ENCODE measurements at places on chromosomes 5 and 9.

DNA sequence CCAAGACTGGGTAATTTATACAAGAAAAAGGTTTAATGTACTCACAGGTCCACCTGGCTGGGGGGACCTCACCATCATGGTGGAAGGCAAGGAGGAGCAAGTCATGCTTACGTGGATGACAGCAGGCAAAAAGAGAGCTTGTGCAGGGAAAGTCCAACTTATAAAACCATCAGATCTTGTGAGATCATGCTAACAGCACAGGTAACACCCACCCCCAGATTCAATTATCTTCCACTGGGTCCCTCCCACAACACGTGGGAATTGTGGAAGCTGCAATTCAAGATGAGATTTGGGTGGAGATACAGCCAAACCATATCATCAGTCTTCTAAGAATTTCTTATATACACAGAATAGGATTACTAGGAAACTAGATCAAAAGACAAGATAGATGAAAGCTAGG lies 555.6 kb downstream of the PRR16 start:
- no peak for DNase-seq

DNA sequence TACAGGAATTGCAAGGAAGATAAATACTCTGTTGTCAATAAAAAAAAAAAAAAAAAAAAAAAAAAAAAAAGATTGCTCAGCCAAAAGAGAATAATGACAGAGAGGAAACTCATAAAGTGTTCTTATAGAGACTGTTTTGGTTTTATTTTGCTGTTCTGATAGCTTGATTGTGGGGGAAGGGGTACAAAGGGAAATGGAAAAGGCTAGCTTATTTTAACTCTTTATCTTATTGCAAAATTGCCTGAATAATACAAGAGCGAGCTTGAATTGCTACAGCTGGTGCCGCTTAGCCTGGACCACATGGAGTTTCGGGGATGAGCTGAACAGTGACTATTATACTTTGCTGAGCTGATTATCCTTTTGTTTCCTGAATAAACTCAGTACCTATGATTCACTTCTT lies 31.0 kb upstream of the SHISAL2B start:
- no peak for DNase-seq

DNA sequence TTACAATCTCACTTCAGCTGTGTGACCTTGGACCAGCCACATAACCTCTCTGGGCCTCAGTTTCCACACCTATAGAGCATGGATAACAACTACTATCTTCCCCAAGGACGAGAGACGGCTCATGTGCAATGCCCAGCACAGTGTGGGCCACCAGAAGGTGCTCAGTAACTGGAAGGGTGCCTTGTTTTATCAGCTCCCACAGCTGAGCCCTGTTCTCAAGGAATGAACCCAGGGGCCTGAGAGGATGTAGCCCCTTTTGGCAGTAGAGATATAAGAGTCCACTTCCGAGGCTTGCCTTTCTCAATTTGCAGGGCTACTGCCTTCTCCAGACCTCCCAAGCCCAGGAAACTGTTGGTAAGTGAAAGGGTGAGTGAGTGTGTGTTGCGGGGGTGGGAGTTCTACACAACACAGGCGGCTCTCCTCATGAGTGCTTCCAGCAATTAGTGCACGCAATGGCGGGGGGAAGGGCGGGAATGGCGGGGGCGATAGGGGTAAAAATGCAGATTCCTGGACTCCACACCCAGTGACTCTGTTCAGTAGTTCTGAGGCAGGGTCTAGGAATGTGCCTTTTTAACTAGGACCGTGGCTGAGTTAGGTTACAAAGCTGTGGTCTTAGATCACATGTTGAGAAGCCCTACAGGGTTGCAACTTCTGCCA lies 185.1 kb downstream of the FSTL4 start:
- no peak for DNase-seq

DNA sequence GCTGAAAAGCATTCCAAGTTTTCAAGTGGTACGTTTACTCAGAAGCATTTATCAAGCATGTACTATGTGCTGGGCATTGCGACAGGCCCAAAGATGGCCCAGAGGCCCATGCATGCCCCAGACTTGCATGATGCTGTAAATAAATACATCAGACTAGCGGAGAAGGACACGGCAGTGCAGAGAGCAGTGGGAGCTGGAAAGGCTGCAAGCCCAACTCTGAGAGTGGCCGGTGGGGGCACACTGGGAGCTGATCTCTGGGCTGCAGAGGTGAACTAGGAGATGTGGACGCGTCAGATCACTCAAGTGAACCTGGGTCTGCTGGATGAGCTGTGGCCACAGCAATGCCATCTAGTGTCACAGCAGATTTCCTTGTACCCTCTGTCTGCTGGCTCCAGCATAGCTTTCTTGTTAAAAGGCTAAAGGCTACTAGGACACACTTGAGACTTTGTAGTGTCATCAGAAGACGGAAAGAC lies 246.9 kb downstream of the FANCC start:
- no peak for DNase-seq

DNA sequence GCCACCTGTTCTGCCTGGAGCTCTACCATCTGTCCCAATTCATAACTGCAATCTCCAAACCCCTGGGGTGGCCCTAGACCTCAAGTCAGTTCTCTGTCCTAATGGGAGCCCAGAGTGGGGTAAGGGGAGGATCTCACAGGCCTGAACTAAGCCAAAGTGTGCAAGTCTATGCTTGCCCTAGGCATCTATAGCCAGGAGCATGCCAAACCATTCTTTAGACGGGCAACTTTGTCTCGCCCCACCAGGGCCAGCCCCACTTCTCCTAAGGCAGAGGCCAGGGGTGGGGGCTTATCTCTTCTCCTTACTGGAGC lies 3.3 kb downstream of the ACSL6 start:
- DNase-seq: no peak

DNA sequence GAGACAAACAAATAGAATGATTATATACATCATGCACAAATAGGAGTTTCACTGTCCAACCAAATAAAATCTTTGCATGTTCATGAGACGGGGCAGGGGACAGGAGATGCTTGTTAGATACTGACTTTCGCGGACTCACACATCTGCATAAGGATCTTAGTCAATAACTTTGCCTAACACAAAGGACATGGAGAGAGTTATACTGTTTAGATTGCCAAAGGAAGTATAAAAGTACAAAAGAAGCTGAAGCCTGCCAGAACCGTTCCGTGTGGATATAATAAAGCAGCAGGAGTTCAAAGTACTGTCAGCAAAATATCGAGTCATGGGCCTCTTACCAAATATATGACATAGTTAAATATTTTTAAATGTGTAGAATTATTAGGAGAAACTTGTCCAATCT lies 1148.4 kb downstream of the EFNA5 start:
- no peak for DNase-seq

GRCh38 chr5:57785946-57786345 lies 303.3 kb upstream of the ACTBL2 start:
- DNase-seq: no peak

DNA sequence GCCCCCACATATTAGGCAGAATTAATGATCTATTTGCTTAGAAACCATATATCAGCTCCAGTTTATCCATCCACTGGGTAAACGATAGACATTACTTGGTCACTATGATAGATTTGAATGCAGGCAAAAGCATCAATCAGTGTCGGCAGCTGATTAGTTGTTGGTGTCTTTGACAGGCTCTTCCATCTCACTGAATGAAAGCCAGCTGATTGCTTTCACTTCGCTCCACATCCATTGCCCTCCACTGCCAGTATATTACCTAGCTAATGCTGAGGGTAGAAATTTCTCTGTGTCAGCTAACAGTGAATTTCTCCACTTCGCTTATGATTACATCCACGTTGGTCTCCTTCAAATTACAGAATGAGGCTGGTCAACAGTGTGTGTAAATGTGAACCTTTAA lies 821.3 kb upstream of the TYRP1 start:
- DNase-seq: no peak

DNA sequence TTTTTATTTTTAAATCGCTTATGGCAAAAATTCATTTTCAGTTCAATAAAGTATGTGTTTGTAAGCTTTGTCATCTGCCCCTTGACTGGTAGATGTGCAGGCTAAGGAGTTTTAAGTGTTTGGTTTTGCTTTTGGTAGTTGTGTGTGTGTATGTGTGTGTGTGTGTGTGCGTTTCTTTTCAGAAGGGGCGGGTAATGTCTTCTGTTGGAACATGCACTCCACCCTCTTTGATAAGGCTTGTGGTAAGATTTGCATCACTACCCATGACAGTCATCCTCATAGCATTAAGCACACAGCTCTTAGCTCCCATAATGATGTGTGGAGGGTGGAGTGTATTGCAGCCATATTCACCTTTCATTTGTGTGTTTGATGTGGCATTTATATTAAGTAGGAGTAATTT lies 92.1 kb upstream of the FSD1L start:
- no peak for DNase-seq

DNA sequence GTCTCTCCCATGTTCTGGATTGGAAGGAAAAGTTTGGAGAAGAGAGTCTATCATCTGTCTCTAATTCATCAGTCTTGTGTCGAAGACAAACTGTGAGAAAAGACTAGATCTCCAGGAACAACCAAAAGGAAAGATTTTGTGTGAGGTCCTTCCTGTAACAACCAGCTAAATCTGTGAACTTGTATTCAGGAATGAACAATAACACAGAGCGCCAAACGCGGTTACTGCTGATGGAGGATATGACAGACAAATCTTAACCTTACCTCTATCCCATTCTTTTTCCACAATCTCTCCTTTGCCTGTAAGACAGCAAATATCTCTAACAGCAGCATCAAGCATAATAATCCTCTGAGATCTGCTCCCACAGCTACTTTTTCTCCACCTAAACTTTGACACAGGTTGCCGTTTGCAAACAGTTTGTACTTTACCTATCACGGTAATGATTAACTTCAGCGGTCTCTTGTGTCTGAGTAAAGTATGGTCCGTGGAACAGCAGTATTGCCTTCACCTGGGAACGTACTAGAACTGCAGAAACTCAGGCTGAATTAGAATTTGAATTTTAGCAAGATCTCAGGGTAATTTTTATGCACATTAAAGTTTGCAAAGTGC lies 387.6 kb downstream of the ELAVL2 start:
- no peak for DNase-seq

DNA sequence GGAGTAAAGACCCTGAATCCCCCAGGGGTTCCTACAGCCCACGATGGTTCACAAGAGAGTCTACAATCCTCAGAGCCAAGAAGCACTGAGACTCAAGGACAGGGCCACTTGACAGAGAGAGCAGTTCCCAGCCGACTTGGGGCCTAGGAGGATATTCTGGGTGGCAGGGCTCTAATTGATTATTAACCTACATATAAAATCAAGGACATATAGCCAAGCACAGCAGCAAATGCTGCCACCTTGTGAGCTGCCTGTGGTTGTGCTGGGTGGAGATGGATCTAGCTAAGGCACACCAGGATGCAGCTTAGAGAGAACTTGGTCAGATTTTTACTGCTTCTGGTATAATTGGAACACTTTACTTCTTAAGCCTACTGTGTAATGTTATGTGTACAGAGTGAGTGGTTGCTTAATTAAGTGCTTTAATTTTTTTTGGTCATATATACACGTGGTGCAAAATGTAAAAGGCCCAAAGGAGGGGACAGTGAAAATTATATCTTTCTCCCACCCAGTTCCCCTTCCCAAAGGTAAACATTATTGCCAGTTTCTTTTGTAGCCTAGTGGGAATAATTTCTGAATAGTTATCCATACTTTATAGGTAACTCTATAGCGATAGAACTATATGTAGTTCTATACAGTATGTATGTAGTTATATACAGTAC lies 78.8 kb downstream of the F2RL2 start:
- DNase-seq: peak; percentile 49

- no peak for DNase-seq
Observed at GRCh38 chr5:20515606-20516005, 527.6 kb upstream of the CDH18 start.

DNA sequence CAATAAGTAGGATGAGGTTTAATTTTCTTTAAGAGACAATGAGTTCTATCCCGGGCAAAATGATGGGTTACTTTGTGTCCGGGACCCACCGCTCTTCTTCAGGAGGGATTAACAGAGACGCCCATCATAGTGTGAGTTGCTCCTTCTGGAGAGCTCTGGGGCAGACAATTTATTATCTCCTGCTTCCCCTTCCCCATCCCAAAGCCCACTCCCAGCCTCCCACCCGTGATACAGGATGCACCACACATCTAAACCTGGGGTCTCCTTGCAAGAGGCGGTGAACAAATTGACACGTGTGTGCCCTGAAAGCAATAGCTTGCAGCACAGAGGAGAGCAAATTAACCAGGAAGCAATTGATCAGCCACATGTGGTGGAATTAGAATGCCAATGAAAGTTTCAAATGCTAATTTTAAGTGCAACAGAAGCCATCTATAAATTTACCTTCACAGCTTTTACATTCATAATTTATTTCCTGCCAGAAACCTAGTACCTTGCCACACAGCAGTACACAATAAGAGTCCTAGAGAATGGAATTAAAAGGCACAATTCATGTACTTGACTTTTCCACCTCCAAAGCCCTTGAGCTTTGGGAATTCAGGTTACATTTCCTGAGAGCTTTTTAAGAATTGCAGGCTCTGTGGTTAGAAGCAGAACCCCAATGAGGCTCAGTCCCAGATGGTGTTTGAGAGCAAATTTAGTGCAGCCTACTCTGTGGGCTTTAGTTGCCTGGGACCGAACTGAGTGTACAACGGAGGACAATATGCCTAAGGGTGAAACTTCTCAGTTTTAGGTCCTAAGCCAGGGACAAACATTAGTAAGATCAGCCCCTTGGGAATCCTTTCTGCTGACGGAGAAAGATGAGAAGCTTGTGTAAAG lies 399.6 kb downstream of the MED10 start:
- no peak for DNase-seq

DNA sequence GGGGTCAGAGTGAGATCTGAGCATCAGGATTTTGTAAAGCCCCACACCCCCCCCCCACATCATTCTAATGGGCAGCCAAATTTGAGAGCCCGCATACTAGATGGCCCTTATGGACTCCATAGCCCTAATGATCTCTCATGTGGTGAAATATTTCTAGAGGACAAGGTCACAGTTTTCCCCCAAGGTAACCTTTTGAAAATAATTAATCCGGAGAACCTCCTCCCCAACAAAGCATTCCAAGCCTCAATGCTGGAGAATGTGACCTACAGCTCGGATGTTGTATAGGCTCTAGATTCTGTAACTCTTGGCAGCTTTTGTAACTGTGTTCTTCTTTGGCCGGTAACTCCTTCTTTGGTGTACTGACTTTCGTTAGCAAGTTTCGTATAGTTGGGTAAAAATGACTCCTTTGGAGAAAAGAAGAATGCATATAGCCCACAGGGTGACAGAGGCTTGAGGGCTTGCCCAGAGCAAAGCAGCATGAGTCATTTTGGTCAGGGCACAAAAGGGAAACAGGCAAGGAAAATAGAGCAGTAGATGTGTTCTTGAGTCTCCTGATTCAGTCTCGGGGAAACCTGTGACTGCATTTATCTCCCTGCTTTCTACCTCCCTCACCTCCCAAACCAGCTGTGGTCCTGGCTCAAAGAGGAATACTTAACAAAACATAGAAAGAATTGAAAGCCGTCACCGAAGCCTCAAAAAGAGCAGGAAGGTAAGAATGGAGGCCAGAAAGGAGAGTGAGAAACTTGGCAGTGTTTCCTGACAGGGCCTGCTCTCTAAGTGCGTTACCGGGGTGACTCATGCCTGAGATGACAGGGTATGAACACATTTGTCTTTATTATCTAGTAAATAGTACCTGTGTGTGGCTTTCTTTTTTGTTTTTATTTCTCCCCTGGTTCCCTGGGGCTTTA lies 6.6 kb upstream of the XPA start:
- no peak for DNase-seq

- no peak for DNase-seq
Observed at GRCh38 chr5:135826994-135827671, 7.3 kb upstream of the SLC25A48 start.

All from activated T-cell treated with anti-CD3 and anti-CD28 coated beads for 24 hours (primary cell).